Activated CD4-positive, alpha-beta T cell treated with anti-CD3 and anti-CD28 coated beads for 36 hours (primary cell): ENCODE measurements at places on chromosomes 7 and 10.

GRCh38 chr7:157460721-157461120, 123.9 kb downstream of the DNAJB6 start:
- DNase-seq, result no peak

GRCh38 chr10:14859043-14859442, 19.6 kb upstream of the SUV39H2 start:
- no peak for DNase-seq

GRCh38 chr10:75860009-75860408, 428.6 kb downstream of the LRMDA start:
- no peak for DNase-seq

- no peak for DNase-seq
Measured at GRCh38 chr7:71782051-71782450, 630.1 kb downstream of the CALN1 start.

GRCh38 chr10:22733992-22734391, 19.6 kb upstream of the PIP4K2A start:
- DNase-seq, result no peak
